ENCODE measurements at places on chromosomes 6 and 20.

DNA sequence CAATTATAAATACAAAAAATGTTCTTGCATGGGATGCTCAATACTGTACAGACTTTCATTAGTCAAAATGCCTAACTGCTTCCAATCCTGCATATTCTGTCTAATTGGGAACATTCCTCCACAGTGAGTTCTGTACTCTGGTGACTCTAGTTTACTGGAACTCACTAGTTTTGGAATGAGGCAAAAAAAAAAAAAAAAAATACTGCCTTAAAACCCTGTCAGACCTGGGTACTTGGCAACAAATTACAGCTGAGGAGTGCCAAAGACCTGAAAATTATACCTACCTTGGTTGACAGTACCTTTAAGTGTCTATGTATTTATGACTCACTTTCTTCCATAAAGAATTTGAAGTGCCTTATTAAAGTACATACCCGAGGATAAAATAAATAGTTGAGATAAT lies 276.7 kb downstream of the FARS2 start:
- DNase-seq = no peak

DNA sequence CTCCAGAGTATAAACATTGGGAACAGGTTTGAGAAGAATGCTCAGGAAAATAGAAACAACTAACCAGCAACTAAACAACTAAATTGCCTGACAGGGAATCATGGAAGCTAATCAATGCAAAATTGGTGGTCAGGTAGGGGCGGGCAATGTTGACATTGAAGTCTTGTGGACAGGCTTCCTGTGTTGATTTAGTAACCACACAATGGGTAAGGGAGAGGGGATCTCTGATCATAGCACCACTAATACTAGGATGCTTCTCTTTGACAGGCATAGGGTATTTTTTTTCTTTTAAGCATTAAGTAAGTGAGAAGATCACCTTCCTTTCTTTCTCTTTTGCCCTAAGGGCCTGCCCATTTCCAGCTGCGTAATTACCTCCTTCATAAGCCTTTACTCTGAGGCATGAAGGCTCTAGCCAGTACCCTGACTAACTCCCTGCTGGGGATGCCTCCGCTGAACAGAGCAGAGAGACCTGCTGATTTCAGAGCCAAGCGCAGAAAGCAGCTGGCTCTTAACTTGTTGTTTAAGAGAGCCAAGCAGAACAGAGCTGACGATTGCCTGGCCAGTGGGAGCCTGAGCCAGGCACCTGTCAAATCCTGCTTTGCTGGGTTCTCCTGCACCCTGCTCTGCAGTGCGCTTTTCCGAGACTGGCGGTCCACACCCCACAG lies 118.7 kb downstream of the BMP2 start:
- DNase-seq = no peak

DNA sequence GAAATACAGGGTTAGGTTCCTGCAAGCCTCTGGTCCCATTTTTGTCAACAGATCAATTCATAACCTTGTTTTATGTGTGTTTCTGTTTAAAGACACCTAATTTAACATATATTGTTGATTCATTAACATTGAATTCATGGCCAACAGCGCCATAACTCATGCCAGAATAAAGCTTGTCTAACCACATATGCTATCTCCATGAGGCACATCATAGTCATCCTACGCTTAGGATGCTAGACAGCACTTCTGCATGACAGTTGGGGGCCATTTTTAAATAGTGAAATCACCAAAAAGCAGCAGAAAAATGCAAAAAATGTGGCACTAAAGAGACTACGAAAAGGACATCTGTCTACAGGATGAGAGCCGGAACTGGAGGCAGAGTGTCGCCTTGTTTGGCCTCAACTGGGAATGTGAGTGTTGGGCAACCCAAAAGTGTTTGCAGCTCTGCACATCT lies 37.9 kb downstream of the TRAM2 start:
- DNase-seq = no peak

- no peak for DNase-seq
Observed at GRCh38 chr6:132669690-132670291, 10.8 kb upstream of the TAAR1 start.

DNA sequence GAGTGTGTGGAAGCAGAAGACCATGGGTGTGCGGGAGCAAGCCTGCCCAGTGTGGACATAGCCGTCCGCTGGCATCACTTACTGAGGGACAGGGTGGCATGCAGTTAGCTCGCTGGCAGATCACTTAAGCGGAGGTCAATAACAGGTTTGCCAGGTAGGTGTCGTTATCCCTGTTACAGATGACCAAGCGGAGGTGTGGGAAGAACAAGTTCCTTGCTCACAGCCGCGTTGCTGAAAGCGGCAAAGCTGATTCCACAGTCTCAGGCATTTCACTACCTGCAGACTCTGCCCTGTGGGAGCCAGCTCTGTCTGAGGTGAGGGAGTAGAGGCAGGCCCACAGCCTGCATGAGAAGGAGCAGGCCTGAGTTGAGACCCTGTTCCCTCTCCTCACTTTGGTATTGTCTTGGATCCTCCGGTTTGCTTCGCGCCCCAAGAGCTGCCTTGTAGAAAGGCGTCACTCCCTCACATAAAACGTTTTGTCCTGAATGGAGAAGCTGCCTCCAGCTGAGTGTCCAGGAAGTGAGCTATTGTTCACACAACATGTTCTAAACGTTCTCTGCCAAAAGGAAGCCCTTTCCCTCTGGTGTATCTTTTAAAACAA lies 96.9 kb downstream of the TCP11 start:
- DNase-seq = no peak

DNA sequence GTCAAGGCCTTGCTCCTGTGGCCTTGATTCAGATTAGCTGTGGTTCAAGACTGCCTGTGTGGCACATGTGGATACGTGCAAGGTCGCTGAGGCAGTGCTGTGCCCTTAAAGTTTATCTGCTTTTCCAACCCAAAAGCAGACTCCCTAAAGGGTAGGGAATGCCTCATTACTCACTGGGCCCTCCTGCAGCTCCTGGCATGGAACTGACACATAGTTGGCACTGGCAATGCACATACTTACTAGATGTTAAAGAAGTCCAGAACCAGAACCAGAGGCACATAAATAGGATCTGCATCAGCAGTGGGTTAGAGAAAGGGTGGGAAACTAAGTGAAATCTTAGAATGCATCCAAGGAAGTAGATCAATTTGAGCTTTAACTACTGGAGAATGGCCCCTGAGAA lies 90.6 kb upstream of the MLN start:
- no peak for DNase-seq

- DNase-seq = no peak
Observed at GRCh38 chr6:90905351-90905750, 318.5 kb upstream of the MAP3K7 start.

DNA sequence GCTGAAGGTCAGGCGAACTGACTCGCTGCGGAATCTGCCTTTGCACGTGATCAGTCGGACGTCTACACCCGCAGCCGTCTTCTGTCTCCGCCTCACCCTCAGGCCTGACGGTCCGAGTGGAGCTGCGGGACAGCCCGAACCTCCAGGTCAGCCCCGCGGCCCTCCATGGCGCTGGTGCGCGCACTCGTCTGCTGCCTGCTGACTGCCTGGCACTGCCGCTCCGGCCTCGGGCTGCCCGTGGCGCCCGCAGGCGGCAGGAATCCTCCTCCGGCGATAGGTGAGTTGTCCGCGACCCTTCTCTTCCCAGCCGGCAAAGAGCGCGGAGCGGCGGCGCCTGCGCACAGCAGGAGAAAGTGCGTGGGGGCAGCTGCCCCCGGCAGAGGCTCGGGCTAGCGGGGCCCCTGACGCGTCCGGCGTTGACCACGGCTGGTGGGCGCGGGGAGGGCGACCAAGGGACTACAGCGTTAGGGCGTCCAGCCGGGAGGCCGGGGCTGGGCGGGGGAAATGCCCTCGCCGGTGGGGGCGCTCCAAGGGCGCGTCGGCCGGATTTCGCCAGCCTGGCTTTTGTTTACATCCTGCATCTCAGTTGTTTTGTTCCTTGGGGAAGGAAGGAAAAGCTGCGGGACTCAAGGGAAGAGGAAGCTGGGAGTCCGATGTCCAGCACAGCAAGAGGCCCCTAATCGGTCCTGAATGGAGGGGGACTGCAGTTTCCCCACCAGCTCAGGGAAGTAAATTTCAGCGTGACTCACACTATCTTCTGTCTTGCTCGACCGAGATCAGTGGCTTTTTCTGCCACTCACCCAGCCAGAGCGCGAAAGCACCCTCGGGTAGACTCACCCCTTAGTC lies at the start of gene SMPDL3A:
Gene SMPDL3A, plus strand, starts transcription at position 77 of the 846 bp plus-strand sequence. Its CDS starts 89 bp downstream, at position 166.
- DNase-seq = no peak

DNA sequence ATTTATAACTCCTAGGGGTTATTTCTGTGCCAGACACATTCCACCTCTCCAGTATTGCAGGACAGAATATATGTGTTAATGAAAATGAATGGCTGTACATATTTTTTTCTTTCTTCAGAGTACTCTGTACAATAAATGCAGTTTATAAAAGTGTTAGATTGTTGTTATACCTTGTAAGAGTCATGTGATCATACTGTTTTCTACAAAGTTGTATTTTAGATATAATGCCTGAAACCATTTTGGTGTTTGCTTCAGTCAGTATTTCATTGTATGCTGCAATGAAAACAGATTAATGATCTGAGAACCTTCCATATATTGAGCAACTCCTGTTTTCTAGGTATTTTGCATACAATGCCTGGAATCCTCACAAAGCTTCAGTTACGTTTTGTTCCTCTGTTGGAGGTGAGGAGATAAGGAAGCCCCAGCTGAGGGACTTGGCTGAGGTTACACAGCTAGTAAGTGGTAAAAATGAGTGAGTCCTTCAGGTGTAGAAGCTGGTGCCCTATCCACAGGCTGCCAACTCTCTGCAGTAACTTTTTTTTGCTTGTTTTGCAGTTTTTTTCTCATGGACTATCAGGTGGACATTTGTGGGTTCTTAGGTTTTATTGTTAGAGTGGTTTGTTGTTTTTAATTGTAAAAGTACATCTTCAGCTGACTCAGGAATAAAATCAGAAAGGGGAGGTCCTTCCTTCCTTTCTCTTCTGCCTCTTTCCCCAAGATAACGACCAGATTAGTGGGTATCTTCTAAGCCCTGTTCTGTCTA lies 11.6 kb downstream of the PDCD2 start:
- no peak for DNase-seq

DNA sequence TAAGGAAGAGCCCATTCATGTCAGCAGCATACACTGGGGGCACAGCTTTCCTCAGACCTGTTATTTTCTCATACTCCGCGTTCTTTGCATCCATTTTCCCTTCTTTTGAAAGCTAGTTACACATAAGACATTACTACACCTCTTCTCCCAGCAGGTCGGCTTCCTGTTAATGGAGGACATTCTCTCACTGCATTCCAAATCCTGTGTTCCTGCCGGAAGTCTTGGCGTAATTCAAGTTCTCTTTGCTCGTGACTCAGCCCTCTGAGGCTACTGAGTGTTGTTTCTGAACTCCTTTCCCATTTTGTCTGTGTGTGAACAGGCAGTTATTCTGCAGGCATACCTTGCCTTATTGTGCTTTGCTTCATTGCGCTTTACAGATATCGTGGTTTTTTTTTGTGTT lies 97.5 kb upstream of the ZBTB24 start:
- no peak for DNase-seq

- DNase-seq = no peak
Observed at GRCh38 chr6:88982720-88983119, 19.3 kb upstream of the RNGTT start.

- DNase-seq = no peak
Observed at GRCh38 chr6:123869334-123869733, 65.7 kb downstream of the NKAIN2 start.

GRCh38 chr6:44496665-44497369 lies 109.3 kb downstream of the CDC5L start:
- no peak for DNase-seq

DNA sequence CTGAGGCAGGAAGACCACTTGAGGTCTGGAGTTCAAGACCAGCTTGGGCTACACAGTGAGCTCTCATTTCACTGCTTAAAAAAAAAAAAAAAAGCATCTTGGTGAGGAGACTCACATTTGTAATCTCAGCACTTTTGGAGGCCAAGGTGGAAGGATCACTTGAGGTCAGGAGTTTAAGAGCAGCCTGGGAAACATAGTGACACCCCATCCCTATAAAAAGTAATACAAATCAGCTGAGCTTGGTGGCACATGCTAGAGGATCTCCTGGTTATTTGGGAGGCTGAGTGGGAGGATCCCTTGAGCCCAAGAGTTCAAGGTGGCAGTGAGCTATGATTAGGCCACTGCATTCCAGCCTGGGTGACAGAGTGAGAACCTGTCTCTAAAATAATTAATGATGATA lies 29.4 kb upstream of the SYNCRIP start:
- DNase-seq = no peak

- no peak for DNase-seq
Observed at GRCh38 chr6:127515234-127515793, 3.8 kb downstream of the MTCL3 start.

DNA sequence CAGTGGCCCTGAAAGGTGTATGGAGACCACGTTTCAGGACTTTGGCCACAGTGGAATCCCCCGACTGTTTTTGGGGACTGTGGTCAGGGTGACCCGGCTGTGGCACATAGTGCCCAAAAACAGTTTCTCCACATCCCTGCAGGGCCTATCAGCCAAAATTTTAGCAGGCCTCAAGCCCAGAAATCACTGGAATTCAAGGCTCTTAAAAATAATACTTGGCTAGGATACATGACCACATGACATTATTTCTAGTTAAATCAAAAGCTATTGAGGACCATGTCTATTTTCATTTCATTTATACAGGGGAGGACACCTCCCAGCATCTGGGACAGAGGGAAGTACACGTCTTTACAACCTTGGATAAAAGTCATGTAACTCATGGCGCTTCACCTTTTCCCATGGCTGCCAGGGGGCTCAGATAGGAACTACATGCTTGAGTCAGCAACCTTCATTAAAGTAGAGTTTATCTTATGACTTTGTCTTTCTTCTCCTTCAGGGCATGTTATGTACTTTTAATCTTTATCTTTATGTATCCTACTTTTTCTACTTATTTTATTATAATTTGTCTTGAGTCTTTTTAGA lies 70.8 kb upstream of the CD93 start:
- no peak for DNase-seq

DNA sequence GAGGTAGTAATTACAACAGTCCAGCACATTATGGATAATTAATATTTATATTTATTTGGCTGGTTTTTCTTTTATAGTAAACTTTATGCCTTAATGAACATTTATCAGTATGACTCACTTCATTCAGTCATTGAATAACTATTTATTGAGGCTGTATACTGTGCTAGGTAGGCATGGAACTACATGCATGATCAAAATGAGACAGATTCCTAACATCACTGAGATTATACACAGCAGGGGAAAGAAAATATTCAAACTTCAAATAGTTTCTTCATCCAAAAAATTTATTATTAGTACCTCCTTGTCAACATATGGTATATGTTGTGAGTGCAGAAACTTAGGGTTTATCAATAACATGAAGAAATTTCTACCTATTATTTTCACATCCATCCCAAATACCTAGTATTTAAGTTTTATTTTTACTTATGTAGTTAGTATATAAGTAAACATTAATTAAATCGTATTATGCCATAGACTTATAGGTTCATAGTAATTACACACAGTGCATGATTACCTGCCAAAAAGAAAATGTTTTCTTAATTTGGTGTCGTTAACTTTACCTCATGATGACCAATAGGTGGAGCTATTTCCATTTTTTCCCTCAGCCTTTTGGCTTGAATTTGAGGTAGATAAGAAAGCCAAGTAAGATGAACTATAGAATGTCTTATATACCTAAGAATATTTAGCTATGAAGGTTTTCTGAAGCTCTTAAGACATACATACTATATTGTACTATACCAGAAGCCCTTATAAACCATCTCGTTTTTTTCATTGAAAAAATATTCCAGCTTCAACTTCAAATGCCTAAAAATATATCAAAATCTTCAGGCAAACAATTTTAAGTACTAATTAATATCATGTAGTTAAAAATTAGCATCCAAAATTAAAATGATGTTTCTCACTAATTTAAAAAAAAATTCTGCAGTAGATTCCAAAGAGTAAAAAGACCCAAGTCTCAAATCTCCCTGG lies 12.5 kb upstream of the TMEM30A start:
- DNase-seq = no peak

Measured in stimulated activated CD4-positive, alpha-beta T cell treated with anti-CD3 and anti-CD28 coated beads, TNF-alpha, amount 100 ng/mL, for 1 hour (primary cell).